ENCODE measurements at places on chromosomes 16 and 17. TPM values are rescaled to one million over a fixed set of nuclear protein-coding genes. Genes with fewer than 3 reads are reported as not detected.

Gene TRIM65
- 48.9 TPM for total RNA-seq

Gene ATXN1L
- total RNA-seq, result 9.2 TPM

Gene ACSM3
- 4.0 TPM for total RNA-seq

Gene SPATA22
- not detected for total RNA-seq

Gene TENT4B
- 6.3 TPM for total RNA-seq

Gene SLC52A1
- total RNA-seq, result not detected

Gene ETV4
- 147 TPM for total RNA-seq

Gene GP2
- total RNA-seq, result not detected

Gene TP53TG3F
- total RNA-seq, result not detected

DNA sequence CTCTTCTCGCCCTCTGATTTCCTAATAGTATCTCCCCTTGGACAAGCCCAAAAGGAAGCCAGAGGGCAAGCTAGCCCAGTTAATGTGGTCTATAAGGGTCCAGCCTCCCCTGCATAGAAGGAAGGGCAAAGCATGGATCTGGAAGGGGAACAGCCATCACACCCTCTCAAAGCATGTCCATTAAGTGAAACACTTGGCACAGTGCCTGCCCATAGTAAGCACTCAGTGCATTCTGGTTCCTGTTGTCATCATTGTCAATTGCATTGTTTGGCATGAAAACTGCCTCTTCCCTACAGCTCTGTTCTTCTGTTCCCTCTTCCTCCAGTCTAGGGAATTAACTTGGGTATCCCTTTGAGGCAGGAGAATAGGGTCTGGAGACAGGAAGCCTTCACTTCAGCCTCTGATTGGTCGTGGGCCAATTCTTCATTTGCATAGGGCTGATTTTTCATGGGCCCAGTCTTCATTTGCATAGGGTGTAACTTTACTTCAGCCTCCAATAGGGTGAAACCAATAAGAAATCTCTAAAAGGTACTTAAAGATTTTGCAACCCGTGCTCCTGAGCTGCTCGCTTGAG, 81.4 kb downstream of the C17orf67 start:
- H3K27ac ChIP-seq, result no peak overlapping the region
- no peaks in the 10 kb centered on the region for H3K27me3 ChIP-seq
- H3K4me1 ChIP-seq, result peaks cover 19% of the 10 kb centered on the region
- DNase-seq, result no peak
- no peaks in the 10 kb centered on the region for H3K36me3 ChIP-seq

DNA sequence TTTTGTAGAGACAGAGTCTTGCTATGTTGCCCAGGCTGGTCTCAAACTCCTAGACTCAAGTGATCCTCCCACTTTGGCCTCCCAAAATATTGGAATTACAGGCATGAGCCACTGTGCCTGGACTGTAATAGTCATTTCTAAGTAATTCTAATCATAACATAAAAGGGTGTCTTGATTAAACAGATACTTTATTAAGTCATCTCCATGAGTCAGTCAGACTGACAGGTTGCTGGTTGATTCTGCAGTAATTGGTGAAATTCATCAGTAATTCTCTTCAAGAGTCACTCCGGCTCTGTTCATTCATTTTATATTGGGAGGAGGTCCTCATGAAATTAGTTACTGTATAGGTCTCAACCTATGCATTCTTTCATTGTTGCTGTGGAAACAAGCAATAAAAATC, 85.6 kb downstream of the SPECC1 start:
- no peak overlapping the region for H3K27ac ChIP-seq
- peaks cover 6% of the 10 kb centered on the region for H3K4me1 ChIP-seq
- no peak for DNase-seq
- no peaks in the 10 kb centered on the region for H3K36me3 ChIP-seq
- H3K4me3 ChIP-seq, result no peak overlapping the region

DNA sequence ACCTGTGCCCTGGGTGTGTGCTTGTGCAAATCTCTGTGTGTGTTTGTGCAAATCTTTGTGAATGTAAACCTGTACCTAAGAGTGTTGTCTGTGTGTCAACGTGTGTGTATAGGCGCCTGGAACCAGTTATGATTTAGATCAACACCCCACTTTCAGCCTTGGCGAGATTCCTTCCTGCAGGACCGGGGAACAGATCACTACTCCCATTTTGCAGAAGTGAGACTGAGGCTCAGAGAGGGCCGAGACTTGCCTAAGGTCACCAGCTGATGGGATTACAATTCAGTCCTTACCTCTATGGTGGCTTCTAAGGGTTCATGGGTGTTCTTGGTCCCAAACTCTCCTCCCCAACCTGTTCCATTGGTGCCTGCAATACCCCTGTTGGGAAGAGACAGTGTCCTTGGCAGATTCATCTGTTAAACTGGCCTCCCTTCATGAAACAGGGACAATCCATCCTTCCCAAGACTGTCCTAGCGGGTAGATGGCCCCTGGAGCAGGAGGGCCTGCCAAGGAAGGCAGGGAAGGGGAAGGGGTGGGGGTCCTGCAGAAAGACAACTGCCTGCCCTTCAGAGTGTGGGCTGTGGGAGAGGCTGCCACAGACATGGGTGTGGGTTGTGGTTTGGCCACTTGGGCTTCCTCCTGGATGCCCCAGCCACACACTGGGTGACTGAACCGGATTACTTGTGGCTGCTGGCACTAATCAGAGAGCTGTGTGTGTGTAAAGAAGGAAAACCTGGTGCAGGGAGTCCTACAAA, 6.9 kb upstream of the MAPK7 start:
- H3K4me3 ChIP-seq, result no peak overlapping the region
- H3K27me3 ChIP-seq, result no peaks in the 10 kb centered on the region
- H3K27ac ChIP-seq, result no peak overlapping the region
- DNase-seq, result no peak

GRCh38 chr17:80649672-80650330, 105.2 kb downstream of the RPTOR start:
- peak; percentile 64 for DNase-seq
- H3K36me3 ChIP-seq, result peaks cover 4% of the 10 kb centered on the region
- peaks cover 29% of the 10 kb centered on the region for H3K4me1 ChIP-seq
- H3K27ac ChIP-seq, result 0 out of 2 replicates have a peak overlapping the region, but pooled peaks have one; percentile 1
- no peak overlapping the region for H3K4me3 ChIP-seq

GRCh38 chr17:68248199-68248825, 469 bp downstream of the AMZ2 start:
- H3K4me1 ChIP-seq, result peaks cover 11% of the 10 kb centered on the region
- H3K36me3 ChIP-seq, result peaks cover 3% of the 10 kb centered on the region
- DNase-seq, result peak; percentile 29
- H3K27ac ChIP-seq, result no peak overlapping the region
- H3K4me3 ChIP-seq, result peak overlapping the region; percentile 89

GRCh38 chr16:2005646-2006045, 4.0 kb downstream of the ZNF598 start:
- peaks cover 3% of the 10 kb centered on the region for H3K36me3 ChIP-seq
- no peak overlapping the region for H3K27ac ChIP-seq
- H3K27me3 ChIP-seq, result no peaks in the 10 kb centered on the region
- DNase-seq, result no peak
- peaks cover 23% of the 10 kb centered on the region for H3K4me1 ChIP-seq

DNA sequence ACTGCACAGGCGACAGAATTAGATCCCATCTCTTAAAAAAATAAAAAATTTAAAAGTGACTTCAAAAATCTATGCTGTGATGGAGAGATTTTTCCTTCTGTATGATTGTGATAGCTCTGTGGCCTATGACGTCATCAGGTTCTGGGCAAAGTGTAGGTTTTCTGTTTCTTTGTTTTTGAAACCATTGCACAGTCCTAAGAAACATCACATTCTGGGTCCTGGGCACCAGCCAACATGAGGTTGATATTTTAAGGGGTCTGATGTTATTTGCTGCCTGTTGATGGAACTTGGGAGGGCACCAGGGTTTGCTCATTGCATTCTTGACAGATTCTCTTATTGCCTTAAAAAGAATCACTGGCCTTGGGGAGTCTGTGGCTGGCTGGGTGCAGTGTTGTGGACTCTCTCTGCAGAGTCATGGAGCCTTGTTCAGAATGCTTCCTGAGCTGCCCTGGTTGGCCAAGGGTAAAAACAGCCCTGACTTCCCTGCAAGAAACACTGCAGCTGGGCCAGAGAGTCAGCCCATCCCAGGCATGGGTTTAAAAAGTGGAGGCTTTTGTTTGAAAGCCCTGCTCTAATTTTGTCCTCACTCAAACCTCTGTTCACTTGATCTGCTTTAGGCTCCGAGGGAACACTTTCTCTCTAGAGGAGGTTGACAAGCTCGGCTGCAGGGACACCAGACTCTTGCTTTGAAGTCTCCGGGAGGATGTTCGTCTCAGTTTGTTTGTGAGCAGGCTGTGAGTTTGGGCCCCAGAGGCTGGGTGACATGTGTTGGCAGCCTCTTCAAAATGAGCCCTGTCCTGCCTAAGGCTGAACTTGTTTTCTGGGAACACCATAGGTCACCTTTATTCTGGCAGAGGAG, 10.5 kb upstream of the CYLD start:
- no peak for DNase-seq
- no peaks in the 10 kb centered on the region for H3K36me3 ChIP-seq
- H3K27ac ChIP-seq, result no peak overlapping the region
- no peak overlapping the region for H3K4me3 ChIP-seq
- H3K4me1 ChIP-seq, result no peaks in the 10 kb centered on the region
- H3K27me3 ChIP-seq, result no peaks in the 10 kb centered on the region

DNA sequence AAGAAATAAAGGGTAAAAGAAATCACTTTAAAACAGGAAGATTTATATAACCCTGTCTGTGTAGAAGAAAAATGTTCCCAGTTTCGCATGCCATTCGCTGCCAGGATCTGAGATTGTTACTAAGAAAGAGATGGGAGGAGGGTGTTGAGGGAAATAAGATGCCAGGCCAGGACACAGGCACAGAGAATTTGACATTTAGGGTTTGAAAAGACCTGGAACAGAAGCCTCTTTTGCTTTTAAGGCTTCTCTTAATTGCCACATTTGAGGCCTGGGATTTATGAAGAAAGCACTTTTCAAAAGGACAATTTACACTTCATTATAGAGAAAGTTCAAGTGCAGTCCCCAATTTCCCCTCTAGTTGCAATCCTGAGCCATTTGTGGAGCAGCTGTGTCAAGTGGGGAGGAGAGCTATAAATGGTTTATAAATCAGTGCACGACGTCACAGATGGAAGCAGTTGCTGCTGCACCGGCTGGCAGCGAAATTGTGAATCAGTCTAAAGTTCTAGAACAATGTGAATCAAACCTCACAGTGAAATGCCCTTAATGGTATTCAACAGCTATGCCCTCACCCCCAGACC, 26.5 kb upstream of the C16orf87 start:
- peaks cover 5% of the 10 kb centered on the region for H3K4me1 ChIP-seq
- DNase-seq, result peak; percentile 44
- no peaks in the 10 kb centered on the region for H3K27me3 ChIP-seq
- H3K27ac ChIP-seq, result no peak overlapping the region
- H3K36me3 ChIP-seq, result no peaks in the 10 kb centered on the region
- no peak overlapping the region for H3K4me3 ChIP-seq

DNA sequence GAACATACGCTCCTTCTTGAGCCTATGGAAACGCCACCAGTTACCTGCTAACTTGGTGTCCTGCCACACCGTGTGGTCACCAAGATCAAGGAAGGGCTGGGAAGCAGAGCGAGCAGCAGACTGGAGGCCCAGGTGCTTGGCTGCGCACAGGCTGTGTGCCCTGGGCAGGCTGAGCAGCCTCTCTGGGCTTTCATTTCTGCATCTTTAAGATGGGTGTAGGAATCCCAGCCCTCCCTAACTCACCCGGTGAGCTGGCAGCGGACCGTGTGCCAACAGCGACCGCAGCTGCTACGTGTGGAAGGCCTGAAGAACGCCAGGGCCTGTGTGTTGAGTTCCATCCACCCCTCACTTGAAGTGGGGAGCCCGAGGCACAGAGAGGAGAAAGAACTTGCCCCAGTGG, 80.0 kb downstream of the IRF8 start:
- DNase-seq, result no peak
- no peaks in the 10 kb centered on the region for H3K4me1 ChIP-seq
- no peak overlapping the region for H3K27ac ChIP-seq
- no peak overlapping the region for H3K4me3 ChIP-seq

GRCh38 chr16:69367980-69368379, 16.4 kb upstream of the TMED6 start:
- H3K4me3 ChIP-seq, result no peak overlapping the region
- no peak for DNase-seq
- H3K4me1 ChIP-seq, result no peaks in the 10 kb centered on the region
- no peaks in the 10 kb centered on the region for H3K27me3 ChIP-seq
- H3K27ac ChIP-seq, result no peak overlapping the region

GRCh38 chr17:4833941-4834680, 971 bp downstream of the MINK1 start:
- H3K36me3 ChIP-seq, result peaks cover 6% of the 10 kb centered on the region
- no peaks in the 10 kb centered on the region for H3K27me3 ChIP-seq
- H3K27ac ChIP-seq, result peak overlapping the region; percentile 60
- H3K4me1 ChIP-seq, result peaks cover 25% of the 10 kb centered on the region
- DNase-seq, result peak; percentile 10

GRCh38 chr17:81328489-81328888, 33.4 kb upstream of the SLC38A10 start:
- H3K27ac ChIP-seq, result peak overlapping the region; percentile 94
- H3K36me3 ChIP-seq, result no peaks in the 10 kb centered on the region
- H3K27me3 ChIP-seq, result no peaks in the 10 kb centered on the region
- peaks cover 32% of the 10 kb centered on the region for H3K4me1 ChIP-seq

DNA sequence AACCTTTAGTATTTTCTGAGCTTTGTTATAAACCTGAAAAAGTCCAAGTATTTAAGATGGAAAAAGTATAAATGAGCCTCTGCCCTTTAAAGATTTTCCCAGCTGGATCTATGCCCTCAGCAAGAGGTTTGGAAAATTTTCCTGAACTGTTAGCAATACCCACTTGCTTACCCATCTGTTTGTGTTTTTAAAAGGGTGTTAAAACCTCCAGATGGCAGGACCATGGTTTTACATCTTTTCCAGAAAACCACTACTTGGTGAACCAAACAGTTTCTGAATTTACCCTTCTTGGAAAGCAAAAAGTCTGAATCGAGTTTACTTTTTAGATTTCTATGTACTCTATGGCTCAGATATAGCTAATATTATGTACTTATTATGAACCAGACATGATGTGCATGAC, 719 bp downstream of the PMFBP1 start:
- no peak for DNase-seq
- H3K27me3 ChIP-seq, result no peaks in the 10 kb centered on the region
- H3K4me1 ChIP-seq, result peaks cover 5% of the 10 kb centered on the region
- H3K4me3 ChIP-seq, result no peak overlapping the region
- no peak overlapping the region for H3K27ac ChIP-seq

DNA sequence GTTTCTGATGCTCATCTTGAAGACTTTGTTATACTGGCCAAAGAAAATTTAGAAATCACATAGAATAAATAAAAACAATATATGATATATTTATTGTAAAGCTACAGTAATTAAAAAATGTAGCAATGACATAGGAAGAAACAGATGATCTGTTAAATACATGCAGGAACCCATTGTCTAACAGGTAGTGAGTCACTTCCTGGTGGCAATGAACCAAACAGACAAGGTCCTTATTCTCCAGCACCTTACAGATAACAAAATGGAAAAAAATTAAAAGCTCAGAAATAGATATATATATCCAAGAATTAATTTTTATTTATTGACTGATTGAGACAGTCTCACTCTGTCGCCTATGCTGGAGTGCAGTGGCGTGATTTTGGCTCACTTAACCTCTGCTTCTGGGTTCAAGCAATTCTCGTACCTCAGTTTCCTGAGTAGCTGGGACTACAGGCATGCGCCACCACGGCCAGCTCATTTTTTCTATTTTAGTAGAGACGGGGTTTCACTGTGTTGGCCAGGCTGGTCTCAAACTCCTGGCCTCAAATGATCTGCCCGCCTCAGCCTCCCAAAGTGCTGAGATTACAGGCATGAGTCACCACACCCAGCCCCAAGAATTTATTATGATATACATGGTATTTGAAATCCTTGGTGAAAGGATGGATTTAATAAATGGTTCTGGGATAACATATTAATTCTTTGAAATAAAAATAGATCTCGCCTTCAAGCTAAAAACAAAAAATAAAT, 7.5 kb downstream of the NETO2 start:
- no peaks in the 10 kb centered on the region for H3K27me3 ChIP-seq
- H3K36me3 ChIP-seq, result no peaks in the 10 kb centered on the region
- peaks cover 4% of the 10 kb centered on the region for H3K4me1 ChIP-seq
- no peak overlapping the region for H3K4me3 ChIP-seq
- H3K27ac ChIP-seq, result no peak overlapping the region
